ENCODE measurements at places on chromosomes 3 and 15. TPM values are rescaled to one million over a fixed set of nuclear protein-coding genes. Genes with fewer than 3 reads are reported as not detected.

GRCh38 chr3:195212749-195213375 lies 58.1 kb downstream of the XXYLT1 start:
- DNase-seq: no peak

DNA sequence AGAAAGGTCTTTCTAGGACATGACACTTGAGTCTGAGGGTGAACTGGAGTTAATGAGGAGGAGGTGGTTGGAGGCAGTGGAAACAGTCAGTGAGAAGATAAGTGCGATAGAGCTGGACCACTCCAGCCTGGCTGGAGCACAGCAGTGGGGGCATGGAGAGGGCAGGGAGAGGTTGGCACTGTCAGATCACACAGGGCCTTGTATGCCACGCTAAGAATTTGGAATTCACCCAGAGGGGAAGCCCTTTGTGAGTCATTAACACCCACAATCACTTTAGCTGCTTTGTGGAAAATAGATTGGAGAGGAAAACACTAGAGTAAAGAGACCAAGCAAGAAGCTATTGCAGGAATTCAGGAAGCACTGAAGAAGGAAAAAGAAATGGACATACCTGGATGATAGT lies 83.3 kb downstream of the ZNF621 start:
- DNase-seq: no peak

MOBP gene
- not detected for total RNA-seq

IFT122 gene
- 50.1 TPM for total RNA-seq

All from thoracic aorta (tissue), 2 donors.